ENCODE measurements at places on chromosomes 6 and 20. TPM values are rescaled to one million over a fixed set of nuclear protein-coding genes. Genes with fewer than 3 reads are reported as not detected.

DNA sequence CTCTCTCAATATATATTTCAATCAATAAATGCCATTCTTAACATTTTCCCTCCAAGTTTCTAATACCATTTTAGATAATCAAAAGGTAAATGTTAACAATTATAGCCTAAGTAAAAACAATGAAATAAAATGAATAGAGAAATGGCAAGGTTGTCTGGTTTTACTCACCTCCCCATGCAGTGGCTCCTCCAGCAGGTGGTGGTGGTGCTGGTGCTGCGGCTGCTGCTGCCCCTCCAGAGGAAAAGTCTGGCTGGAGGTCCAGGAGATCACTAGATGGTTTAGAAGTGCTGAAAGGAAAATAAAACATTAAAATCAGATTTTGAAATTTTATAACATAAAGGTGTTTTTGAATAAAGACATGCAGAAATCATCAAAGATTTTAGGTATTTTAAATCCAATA lies 93.2 kb downstream of the PRSS35 start:
- DNase-seq = no peak

DNA sequence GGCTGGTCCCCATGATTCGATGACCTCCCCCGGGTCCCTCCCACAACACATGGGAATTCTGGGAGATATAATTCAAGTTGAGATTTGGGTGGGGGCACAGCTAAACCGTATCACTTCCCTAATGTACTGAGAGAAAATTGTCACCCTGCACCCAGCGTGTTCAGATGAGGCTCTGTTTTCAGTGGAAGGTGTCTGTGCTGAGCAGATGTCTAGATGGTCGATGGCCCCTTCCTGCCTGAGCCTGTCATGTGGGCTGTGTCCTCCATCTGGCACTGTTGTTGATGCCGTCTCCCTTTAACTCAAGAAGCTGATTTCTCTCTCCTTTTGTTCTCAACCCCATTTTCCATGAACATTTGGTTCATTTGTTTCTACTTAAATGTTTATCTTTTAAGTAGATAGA lies 37.0 kb downstream of the TMEM181 start:
- no peak for DNase-seq

- peak; percentile 53 for DNase-seq
Observed at GRCh38 chr6:161272635-161273273, 1.1 kb downstream of the AGPAT4 start.

MOXD1 gene
- 53.5 TPM for total RNA-seq

GRCh38 chr20:52105442-52106422 lies 85.8 kb downstream of the ZFP64 start:
- peak; percentile 26 for DNase-seq

TPX2 gene
- total RNA-seq = 7.2 TPM

TCP11 gene
- total RNA-seq = 0.60 TPM

- peak; percentile 93 for DNase-seq
Observed at GRCh38 chr6:91704531-91704930, 1117.7 kb upstream of the MAP3K7 start.

PCED1A gene
- total RNA-seq = 19.4 TPM

DNA sequence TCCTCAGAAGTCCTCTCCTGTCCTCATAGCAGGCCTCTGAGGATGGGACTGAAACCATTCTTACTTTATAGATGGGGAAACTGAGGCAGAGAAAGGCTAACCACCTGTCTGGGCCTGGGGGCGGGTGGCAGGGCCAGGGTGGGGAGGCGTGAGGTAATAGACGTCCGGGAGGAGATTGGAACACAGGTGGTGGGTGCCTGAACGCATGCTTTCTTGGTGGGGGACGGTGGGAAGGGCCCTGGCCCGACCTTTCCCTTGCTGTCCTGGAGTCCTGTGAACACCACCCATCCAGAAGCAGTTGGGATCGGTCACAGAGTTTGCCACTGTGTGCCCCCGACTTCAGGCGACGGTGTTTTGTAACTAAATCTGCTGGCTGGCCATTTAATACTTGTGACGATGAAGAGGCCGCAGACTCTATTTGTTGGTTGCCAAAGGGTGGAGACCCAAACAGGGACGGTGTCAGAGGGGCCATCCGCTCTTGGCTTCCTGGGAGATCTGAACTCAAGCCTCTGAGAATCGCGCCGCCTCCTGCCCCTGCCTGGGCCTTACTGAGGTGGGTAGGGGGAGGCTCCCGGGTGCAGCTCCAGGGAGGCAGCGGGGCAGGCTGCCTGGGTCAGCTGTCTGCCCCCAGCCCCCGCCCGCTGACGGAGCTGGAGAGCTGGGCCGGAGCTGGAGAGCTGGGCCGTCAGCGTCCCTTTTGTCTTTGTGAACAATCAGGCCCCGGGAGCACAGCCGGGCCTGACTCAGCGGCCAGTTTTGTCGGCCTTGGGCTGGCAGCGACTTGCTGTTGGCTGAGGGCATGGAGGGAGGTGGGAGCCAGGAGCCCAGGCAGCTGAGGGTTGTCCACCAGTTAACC lies 4.1 kb downstream of the RBM38 start:
- peak; percentile 68 for DNase-seq

DNA sequence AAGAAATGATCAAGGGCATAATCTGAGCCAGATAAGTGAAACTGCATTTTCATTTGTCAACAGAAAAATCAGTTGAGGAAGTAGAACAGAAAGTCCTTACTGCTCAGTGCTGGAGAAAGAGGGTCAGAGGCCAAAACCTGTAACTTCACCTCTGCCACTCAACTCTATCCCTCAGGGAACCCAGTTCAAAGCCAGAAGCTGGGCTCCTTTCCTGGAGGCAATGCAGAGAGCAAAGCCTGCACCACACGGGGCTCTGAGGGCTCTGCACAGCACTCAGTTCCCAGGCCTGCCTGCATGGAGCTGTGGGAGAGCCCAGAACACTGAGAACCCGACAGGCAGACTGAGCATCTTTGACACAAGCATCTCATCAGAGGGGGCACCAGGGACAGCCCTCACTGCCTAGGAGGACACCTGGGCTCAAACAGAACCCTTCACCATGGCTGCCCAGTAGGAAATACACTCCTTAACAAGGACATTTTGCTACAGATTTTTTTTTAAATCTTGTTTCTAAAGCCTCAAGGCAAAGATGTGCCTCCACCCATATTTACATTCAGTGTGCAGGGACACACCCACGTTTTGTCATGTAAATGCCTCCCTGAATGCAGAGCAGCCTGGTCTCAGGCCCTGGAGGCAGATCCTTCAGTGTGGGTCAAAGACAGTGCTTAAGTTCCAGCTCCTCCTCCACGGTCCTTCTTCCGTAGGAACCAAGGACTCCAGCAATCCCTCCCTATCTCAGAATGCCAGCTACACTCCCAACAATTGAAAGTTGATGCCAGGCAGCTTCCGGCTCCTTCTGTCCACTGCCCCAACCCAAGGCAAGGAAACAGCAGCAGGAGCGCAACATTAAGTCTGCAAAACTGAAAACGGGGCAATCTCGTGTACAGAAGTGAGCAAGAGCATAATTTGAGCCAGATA lies 6.6 kb downstream of the RNASET2 start:
- DNase-seq = no peak

Data from renal cortical epithelial cell (primary cell).